ENCODE measurements at places on chromosomes 11 and 22.
A peak's percentile ranks its signal among the peaks of the same experiment; 100 is the strongest.

DNA sequence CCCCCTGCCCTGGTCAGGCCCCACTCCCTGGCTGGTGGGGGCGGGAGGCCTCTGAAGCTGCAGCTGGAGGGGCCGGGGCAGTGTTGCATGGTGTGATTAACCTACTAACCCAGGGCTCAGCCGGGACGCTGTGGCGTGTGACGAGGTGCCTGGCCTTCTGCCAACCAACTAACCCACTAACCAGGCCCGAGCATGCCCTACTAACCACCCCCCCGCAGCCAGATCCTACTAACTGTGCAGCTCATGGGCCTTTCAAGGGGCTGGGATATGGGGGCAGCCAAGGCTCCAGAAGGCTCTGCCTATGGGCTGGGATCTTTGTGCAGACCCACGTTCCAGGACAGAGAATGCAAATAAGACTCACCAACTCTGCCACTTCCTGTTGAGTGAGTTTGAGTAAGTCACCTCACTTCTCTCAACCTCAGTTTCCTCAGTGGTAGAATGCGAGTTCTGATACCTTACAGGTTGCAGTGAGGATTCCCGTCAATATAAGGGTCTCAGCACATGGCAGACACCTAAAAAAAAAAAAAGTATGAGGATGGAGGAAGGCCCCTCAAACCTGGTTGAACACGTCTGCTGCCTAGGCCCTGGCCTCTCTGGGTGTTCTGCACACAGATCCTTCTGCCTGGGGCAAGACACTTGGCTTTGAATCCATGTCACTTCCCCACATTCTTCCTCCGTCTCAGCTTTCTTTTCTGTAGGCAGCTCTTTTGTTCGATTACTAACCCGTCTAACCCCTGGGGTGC is 14.1 kb downstream of the MIAT start:
- DNase-seq = peak; percentile 59

GRCh38 chr22:25136953-25137576 is 62.6 kb upstream of the CRYBB3 start:
- DNase-seq = no peak

- DNase-seq = no peak
These were observed 26.5 kb upstream of the PSMA1 start for GRCh38 chr11:14546672-14547071.

- DNase-seq = no peak
These were observed 134.3 kb upstream of the C11orf58 start for GRCh38 chr11:16603890-16604793.

DNA sequence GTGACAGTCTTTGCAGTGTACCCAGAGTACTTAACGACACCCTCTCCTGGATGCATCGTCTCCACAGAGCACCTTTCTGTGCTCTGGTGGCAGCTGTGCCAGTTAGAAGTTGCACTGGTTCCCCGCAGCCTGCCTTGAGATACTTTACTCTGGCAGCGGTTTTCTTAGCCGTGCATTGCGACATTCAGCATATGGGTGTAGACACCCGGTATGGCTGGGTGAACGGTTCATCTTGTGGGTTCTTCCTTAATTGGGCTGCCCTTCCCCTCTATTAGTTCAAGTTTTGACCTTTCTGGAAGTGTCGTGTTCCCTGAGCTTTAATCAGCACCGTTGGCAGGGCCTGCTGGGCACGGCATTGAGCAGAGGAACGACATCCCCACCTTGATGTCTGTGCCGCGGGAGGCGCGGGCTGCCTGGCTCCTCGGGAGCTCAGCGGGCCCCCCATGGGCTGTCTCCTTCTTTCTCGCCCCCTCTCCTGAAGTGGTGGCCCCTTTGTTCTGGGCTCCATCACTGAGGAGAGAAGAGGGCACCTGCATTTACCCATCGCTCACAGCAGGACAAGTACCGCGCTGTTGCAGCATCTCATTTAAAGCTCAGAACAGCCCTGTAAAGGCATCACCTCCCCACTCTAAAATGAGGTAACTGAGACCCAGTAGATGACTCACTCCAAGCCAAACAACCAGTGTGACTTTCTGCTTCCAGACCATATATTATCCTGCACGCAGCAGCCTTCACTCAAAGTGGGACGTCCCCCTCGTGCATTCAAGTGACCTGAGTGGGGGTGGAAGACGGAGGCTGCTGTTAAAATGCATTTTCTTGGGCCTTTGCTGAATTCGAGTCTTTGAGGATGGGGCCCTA is 13.3 kb downstream of the FAM83F start:
- no peak for DNase-seq

DNA sequence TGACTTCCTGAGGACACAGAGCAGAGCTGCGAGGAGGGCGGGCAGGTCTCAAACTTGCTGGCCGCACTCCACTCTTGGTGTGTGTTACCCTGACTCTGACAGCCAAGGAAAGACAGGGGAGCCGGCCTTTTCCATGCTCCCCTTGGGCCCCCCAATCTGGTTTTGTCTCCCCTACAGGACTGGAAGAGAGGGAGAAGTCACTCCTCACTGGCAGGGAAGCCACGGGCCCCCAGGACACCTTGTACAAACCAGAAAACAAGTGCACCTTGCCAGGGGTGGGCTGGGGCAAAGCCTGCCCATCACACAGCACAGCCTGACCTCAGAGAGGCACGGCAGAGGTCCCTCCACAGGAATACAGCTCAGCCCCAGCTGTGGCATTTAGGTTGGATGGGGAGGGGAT is 20.2 kb downstream of the CBX7 start:
- no peak for DNase-seq

GRCh38 chr11:61349916-61350315 is 11.8 kb downstream of the CYB561A3 start:
- DNase-seq = no peak

- no peak for DNase-seq
These were observed 16.3 kb upstream of the SUSD2 start for GRCh38 chr22:24164940-24165339.

DNA sequence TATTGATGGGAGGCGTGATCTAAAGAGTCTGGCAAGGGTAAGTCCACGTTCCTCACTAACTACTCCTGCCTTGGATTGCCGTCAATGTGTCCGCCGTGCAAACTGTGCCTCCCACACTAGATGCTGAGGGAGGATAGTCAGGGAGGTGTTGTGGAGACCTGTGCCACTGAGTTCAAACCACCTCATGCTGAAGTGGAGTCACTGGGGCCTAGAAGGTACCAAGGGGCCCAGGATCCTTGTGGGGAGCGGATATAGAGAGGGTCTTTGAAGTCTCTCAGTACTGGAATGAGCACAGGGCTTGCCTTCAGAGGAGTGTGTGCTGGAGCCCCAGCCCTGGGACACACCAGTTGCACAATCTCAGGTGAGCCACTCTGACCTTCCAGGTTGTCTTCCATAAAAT is 27.1 kb upstream of the TMPRSS4 start:
- no peak for DNase-seq

GRCh38 chr22:36467042-36467810 is 14.2 kb downstream of the TXN2 start:
- no peak for DNase-seq

- DNase-seq = no peak
These were observed 20.5 kb upstream of the AMOTL1 start for GRCh38 chr11:94747601-94748041.
